ENCODE measurements at places on chromosomes 16 and 17. TPM values are rescaled to one million over a fixed set of nuclear protein-coding genes. Genes with fewer than 3 reads are reported as not detected.

PFN1 gene
- total RNA-seq, result 254 TPM

DNA sequence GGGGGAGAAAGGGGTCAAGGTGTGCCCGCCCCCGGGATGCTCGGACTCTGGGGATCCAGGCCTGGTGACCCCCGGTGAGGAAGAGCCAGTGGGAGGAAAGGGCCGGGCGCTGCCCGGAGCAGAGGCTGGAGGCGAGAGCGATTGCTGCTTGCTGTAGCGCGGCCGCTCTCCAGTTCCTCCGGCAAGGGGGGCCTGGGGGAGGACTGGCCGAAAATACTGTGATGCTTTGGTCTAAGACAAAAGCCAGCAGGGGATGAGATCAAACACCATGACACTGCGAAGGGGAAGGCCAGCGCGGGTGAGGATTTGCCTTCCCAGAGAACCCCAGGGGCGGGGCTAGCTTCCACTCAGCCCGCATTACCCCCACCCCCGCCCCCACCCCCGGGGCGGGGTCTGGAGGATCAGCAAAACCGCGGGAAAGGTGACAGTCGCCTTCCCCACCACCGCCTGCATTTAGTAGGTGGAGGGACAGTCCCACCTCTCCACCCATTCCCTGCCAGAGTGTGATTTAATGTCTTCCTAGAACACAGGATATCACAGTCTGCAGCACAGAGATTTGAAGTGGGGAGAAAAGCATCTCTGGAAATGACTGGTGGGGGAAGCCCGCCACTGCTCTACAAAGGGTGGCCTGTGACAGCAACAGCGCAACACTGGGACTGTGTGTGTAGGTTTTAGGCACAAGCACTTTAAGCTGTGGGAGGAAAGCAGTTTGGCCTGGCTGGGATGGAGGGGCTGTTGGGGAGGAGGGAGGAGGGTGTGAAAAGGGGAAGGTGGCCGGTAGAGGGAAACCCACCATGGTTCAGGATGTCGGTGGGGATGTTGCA is 25.7 kb downstream of the MRC2 start:
- DNase-seq, result peak; percentile 78

- peak; percentile 75 for DNase-seq
These were observed 11.5 kb upstream of the FOXN1 start for GRCh38 chr17:28494445-28495188.

MPHOSPH6 gene
- 7.1 TPM for total RNA-seq

DNA sequence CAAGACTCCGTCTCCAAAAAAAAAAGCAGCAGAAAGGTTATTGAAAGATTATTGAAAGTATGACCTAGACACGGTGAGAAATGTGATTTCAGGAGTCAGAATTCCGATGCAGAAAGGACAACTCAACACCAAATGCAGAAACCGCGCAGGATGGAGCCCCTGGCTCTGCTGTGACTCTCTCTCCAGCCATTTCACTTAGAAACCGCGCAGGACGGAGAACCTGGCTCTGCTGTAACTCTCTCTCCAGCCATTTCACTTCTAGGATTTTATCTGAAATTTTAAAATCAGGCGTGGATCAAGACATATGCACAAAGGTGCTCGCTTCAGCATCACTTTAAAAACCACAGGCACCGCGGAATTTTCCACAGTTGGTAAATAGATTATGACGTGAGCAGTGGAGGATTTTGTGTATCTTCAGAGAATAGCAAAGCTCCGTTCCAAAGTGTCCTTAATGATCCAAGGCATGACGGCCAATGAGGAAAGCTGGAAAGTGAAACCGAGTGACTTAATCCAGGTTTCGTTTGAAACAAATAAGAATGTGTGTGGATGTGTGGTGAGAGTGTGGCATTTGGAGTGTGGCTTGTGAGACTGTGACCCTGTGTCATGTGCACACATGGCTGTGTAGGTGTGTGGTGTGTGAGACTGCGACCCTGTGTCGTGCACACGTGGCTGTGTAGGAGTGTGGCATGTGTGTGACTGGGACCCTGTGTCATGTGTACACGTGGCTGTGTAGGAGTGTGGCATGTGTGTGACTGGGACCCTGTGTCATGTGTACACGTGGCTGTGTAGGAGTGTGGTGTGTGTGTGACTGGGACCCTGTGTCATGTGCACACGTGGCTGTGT is 9.5 kb downstream of the UTS2R start:
- no peak for DNase-seq

- DNase-seq, result no peak
These were observed 1.4 kb downstream of the THUMPD1 start for GRCh38 chr16:20740007-20740883.

DNA sequence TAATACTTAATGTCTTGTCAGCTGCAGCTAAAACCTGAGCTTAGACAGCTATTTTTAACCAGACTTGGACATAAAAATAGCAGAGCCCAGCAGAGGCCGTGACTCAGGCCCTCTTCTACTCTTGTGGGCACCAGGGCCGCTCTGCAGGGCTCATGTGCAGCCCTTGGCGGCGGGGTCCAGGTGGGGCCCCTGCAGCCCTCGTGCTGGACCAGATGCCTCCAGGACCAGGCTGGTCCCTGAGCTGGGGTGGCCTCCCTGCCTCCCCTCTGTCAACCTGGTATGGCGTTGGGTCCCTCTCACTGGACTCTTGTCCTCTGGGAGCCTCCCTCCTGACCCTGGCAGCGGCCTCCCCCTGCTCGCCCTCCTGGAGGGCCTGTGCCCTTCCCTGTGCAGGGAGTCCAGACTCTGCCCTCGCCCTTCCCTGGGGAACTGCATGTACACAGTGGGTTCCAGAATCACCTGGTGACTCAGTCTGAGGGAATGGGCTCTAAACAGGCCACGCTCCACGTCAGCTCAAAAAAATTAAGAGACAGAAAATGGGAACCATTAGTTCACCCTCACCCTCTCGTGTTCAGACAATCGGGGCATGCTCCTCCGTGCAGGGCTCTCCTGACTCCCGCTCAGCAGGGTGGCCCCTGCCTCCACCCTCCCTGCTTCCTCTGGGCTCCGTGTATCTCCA is 9.7 kb downstream of the CDK5R1 start:
- DNase-seq, result no peak

DNA sequence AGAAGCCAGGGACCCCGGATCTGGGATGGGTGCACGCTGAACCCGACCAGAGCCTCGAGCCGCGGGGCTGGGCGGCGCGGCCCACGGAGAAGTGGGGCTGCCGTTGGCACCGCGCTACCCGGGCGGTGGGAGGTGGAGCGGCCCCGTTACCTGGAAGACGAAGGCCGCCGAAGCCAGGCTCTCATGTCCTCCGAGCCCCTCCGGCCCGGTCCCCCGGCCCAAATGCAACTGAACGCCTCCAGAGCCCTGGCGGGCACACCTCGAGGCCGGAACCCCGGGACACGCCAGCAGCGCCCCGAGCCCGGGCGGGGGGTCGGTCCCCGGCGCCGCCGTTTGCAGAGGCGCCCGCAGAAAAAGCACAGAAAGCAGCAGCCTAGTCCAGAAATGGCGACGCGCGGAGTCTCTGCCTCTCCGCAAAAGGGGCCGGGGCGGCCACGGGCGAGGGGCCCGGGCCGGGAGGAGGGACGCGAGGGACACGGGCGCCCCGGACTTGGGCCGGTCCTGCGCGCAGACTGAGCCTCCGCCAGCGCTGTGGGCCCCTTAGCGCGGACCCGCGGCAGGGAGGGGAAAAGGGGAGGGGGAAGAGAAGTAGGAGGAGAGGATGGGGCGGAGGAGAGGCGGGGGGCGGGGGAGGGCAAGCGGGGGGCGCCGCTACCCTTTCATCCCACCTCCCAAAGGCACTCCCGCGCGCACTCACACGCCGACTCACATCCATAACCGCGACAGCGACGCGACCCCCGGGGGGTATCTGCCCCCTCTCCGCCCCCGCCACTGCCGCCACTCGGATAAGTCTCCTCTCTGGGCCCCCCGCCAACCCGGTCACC is 1.4 kb downstream of the AXIN2 start:
- DNase-seq, result peak; percentile 61

DNA sequence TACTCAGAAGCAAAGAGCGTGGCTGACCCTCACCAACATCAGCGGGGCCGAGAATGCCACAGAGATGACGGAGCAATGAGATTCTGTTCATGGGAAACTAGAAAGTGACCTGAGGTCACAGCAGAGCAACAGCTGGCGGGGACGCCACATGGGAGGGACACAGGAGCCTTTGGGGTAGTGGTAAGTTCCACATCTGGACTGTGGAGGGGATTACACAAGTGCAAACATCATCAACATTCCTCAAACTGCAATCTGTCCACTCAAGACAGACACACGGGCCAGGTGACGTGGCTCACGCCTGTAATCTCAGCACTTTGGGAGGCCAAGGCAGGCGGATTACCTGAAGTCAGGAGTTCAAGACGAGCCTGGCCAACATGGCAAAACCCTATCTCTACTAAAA is 11.2 kb downstream of the HAGH start:
- DNase-seq, result no peak

DNA sequence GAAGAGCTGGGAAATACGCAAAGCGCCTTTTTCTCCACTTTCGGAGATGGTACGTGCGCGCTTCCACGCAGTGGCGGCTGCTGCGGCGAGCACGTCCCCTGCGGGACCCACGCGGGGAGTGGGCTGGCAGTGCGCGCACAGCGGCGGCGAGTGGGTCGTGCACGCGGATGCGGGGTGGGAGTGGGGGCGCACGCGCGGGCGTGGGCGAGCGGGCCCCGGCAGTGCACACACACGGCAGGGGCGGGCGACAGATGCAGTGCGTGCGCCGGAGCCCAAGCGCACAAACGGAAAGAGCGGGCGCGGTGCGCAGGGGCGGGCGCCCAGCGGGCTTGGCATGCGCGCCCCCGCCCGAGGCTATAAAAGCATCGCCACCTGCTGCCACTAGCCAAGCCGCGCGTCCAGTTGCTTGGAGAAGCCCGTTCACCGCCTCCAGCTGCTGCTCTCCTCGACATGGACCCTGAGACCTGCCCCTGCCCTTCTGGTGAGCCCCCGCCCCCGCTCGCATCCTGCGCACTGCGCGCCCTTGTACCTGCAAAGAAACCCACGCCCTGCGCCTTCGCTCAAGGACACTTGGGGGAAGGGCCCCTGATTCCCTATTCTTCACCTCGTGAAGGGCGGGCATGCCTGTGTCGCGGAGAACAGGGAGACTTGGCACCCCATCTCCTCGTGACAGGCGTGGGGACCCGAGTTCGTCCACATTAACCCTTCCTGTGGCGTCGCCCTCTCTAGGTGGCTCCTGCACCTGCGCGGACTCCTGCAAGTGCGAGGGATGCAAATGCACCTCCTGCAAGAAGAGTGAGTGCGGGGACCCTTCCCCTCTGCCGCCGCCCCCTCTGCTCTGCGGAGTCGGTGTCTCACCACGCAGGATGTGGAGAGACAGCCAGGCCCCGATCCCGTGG is at the start of gene MT3:
Gene MT3 (plus strand): TSS at position 388 of the 899 bp plus-strand sequence. CDS start 63 bp downstream, at position 451.
- no peak for DNase-seq

All from left lobe of liver (tissue), 2 donors.